Activated CD4-positive, alpha-beta T cell treated with anti-CD3 and anti-CD28 coated beads for 24 hours (primary cell): ENCODE measurements at places on chromosomes 5 and 9.

GRCh38 chr5:100691548-100691947 is 156.4 kb downstream of the FAM174A start:
- no peak for DNase-seq

DNA sequence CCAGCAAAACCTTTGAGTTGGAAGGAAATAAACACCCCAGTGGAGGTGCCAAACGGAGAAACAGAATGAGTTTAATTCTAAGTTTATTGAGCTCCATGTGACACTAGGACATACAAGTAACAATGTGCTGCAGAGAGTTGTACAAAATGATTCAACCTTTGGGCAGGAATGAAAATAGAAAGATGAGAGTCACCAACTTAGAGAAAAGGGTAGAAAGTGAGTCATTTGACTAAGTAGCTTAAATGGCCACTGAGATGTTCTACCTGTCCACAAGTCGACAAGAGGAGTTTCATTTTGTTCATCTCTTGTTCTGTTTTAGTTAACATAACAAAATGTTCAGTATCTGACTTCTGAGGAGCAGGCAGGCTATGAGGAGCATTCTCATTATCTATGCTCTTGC is 284.7 kb downstream of the NR2F1-AS1 start:
- DNase-seq: no peak

DNA sequence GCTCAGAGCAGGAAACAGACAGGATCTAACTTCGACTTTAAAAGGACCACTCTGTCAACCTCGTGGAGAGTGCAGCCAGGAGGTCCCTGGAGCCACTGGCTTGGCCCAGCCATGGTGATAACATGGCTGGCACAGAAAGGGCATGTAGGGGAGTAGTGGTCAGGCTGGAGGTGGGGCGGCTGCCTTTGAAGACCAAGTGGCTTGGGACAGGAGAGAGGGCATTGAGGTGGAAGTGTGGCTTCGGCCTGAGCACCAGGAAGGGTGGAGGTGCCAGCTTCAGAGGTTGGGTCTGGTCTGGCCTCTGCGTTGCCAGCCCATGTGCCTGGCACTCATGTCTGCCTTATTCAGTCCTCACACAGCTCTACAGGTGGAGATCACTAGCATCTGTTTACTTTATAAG is 270.0 kb downstream of the NSG2 start:
- DNase-seq: no peak

DNA sequence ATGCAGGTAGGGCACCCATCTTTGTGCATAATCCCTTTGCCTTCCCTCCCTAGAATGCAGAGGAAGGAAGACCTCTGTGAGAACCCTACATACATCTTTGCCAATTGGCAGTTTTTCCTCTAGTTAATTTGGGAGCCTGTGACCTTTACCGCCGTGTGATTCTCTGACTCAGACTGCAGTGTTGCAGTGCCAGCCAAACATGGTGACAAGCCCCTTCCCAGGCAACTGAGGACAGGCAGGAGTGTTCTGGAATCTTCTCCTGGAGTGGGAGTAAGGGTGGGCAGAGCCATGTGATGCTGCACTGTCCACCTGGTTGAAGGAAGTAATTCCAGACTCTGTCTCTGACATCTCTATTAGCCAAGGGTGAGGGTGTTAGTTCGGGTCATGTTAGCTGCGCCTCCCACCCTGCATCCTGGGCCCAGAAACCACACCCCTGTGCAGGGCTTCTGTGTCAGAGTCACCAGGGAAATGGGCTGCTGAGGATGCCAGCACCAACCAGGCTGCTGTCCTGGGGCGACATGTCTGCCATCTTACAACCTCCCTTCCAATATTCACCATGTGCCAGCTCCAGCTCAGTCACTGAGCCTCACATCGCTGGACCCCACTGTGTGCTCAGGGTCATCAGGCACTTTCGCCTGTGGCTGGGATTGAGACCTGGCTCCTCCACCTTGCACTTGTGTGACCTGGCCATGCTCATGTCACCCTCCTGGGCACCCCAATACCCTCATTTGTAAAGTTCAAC is 21.8 kb downstream of the KCNIP1 start:
- DNase-seq: no peak

GRCh38 chr5:50435168-50435567 is 5.9 kb downstream of the EMB start:
- DNase-seq: no peak

DNA sequence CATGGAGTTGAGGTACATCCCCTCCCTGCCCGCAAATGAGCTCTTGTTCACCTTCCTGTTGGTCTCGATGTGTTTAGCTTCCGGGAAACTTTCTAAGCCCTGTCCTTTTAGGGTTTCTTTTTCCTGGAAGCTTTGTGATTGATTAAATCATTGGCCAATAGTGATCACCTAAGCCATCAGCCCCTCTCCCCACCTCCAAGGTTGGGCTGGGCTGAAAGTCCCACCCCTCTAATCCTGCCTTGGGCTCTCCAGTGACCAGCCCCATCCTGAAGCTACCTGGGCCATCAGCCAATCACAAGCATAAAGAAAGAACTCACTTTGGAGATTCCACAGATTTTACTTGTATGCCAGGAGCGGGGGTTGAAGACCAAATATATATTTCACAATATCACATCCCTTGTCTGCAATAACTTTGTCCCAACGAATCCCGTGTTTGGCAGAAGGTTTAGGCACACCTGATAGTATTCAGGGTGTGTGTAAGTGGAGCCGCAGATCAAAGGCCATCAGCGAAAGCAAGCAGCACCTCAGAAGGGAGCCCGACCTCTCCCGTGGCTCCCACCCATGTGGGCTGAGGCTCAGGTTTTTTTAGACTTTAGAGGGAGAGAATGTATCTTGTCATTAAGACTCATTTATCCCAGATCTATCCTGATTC is 20.4 kb downstream of the ROPN1L start:
- no peak for DNase-seq

- no peak for DNase-seq
Measured at GRCh38 chr5:159904874-159905273, 11.4 kb upstream of the ADRA1B start.
